ENCODE measurements at places on chromosomes 7 and 10. TPM values are rescaled to one million over a fixed set of nuclear protein-coding genes. Genes with fewer than 3 reads are reported as not detected.

GRCh38 chr7:103660455-103661371, 214.7 kb upstream of the SLC26A5 start:
- no peaks in the 10 kb centered on the region for H3K4me1 ChIP-seq
- no peak overlapping the region for H3K4me3 ChIP-seq
- H3K27me3 ChIP-seq: no peaks in the 10 kb centered on the region
- H3K27ac ChIP-seq: no peak overlapping the region
- no peaks in the 10 kb centered on the region for H3K36me3 ChIP-seq

GRCh38 chr10:120607016-120607709, 150.1 kb downstream of the PLPP4 start:
- peak; percentile 79 for DNase-seq
- no peaks in the 10 kb centered on the region for H3K36me3 ChIP-seq
- peak overlapping the region; percentile 35 for H3K27ac ChIP-seq

- DNase-seq: no peak
- H3K36me3 ChIP-seq: peaks cover 41% of the 10 kb centered on the region
- no peak overlapping the region for H3K4me3 ChIP-seq
- H3K4me1 ChIP-seq: peaks cover 38% of the 10 kb centered on the region
- H3K27ac ChIP-seq: peak overlapping the region; percentile 29
These were observed 50.0 kb downstream of the VCL start for GRCh38 chr10:74047871-74048270.

DNA sequence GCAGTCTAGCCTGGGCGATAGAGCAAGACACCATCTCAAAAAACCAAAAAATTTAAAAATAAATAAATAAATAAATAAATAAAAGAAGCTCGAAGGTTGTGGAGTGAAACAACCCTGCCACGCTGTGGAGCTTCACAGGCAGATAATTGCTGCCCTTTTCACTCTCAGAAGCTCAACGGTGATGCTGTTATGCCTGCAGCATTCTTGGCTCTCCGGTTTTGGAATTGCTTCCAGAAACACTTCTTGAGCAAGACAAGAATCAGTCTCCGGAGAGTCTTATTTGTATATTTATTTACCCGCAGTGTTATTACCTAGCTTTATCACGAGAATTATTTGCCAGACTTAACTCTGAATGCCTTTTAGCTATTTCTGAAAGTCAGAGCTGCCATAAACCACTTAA, 40.5 kb upstream of the UBE2H start:
- H3K27ac ChIP-seq: no peak overlapping the region
- no peaks in the 10 kb centered on the region for H3K36me3 ChIP-seq
- H3K4me3 ChIP-seq: no peak overlapping the region
- no peaks in the 10 kb centered on the region for H3K4me1 ChIP-seq

GRCh38 chr10:112653215-112653614, 206.2 kb downstream of the VTI1A start:
- no peaks in the 10 kb centered on the region for H3K27me3 ChIP-seq
- H3K4me3 ChIP-seq: no peak overlapping the region
- no peak overlapping the region for H3K27ac ChIP-seq
- peaks cover 7% of the 10 kb centered on the region for H3K4me1 ChIP-seq
- DNase-seq: no peak
- no peaks in the 10 kb centered on the region for H3K36me3 ChIP-seq

DNA sequence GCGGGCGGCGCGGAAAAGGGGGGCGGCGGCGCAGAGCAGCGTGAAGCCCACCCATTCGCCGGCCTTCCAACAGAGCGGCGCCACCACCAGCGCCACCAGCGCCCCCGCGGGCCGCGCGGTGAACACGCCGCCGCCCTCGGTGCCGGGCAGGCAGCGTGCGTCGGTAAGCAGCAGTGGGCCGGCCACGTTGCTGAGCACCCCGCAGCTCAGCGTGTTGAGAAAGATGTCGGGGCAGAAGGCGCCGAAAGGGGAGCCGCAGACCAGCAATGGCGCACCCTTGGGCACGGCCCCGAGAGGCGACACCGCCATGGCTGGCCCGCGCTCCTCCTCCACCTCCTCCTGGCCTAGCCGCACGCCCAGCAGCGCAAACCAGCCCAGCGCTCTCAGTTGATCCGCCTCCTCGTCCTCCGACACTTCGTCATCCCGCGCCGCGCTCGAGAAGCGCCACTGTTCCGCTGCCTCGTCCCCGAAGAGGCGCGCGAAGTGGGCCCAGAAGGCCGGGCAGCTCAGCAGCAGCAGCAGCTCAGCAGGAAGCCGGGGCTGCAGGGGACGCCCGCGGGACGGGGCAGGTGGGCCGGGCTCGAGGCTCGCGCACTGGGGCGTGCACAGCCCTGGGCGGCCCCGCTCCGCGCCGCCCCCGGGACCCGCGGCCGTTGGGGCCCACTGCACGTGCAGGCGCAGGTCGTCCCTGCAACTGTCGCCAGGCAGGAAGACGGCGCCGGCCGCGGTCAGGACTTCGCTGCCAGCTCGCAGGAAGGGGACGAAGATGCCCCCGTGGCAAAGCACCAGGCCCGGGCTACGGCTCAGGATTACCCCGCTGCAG, 623 bp downstream of the TYSND1 start:
- peak; percentile 94 for DNase-seq
- no peaks in the 10 kb centered on the region for H3K27me3 ChIP-seq
- peak overlapping the region; percentile 76 for H3K27ac ChIP-seq
- peaks cover 31% of the 10 kb centered on the region for H3K36me3 ChIP-seq
- H3K4me3 ChIP-seq: peak overlapping the region; percentile 83

- no peaks in the 10 kb centered on the region for H3K36me3 ChIP-seq
- no peak overlapping the region for H3K4me3 ChIP-seq
- DNase-seq: no peak
- peak overlapping the region; percentile 92 for H3K27ac ChIP-seq
- no peaks in the 10 kb centered on the region for H3K27me3 ChIP-seq
- H3K4me1 ChIP-seq: peaks cover 65% of the 10 kb centered on the region
These were observed 167.7 kb upstream of the INHBA start for GRCh38 chr7:41870461-41871138.

DNA sequence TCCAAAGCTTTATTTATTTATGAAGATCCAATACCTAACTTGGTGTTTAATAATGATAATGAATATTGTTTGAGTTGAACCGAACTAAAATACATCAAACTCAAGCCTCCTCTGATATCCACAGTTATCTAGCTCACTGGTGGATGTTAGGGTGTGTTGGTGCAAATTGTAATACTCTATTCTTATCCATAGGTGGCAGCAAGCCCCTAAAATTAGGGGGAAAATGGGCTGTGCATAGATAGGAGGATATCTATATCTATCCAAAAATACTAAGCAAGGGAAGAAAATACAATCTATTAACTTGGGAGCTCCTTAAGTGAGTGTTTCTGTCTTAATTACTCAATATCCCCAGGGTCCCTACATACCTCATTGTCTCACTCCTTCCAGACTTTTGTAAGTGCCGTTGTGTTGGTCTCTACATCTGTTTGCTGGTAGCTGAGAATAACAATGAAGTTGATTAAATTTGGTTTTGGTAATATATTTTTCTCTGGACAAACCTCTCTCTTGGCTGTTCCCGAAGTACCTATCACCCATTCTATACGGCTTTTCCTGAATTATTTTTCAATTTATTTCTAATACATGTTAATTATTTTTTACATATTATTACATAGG, 55.0 kb upstream of the VWDE start:
- DNase-seq: peak; percentile 82
- no peak overlapping the region for H3K4me3 ChIP-seq
- H3K27ac ChIP-seq: no peak overlapping the region
- no peaks in the 10 kb centered on the region for H3K36me3 ChIP-seq
- H3K27me3 ChIP-seq: no peaks in the 10 kb centered on the region

Gene SFRP4
- 151 TPM for total RNA-seq

Gene PNLIPRP2
- not detected for total RNA-seq

Data from osteoblast (primary cell).